ENCODE measurements at places on chromosomes 6 and 20.
A peak's percentile ranks its signal among the peaks of the same experiment; 100 is the strongest.

- no peak for DNase-seq
Measured at GRCh38 chr6:158781692-158782373, 37.3 kb downstream of the EZR start.

- DNase-seq = no peak
Measured at GRCh38 chr6:56821005-56821432, 133.9 kb upstream of the BEND6 start.

GRCh38 chr20:55776176-55776575, 229.1 kb downstream of the CBLN4 start:
- no peak for DNase-seq

DNA sequence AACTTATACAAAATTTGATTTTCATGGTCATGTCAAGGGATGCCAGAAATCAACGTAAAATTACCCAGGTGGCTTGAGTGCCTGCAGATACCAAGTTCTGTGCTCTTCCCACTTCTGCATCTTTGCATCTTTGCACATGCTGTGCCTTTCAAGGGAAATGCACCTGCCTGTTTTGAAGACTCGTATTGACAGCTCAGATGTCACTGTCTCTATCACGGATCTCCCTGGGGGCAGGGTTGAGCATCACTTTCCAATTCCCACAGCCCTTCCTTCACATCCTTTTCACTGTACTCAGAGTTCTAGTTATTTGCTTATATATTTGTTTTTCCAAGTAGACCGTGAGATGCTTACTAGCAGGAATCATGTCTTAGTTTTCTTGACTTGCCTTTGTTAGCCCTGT, 274.2 kb downstream of the CDH26 start:
- no peak for DNase-seq

DNA sequence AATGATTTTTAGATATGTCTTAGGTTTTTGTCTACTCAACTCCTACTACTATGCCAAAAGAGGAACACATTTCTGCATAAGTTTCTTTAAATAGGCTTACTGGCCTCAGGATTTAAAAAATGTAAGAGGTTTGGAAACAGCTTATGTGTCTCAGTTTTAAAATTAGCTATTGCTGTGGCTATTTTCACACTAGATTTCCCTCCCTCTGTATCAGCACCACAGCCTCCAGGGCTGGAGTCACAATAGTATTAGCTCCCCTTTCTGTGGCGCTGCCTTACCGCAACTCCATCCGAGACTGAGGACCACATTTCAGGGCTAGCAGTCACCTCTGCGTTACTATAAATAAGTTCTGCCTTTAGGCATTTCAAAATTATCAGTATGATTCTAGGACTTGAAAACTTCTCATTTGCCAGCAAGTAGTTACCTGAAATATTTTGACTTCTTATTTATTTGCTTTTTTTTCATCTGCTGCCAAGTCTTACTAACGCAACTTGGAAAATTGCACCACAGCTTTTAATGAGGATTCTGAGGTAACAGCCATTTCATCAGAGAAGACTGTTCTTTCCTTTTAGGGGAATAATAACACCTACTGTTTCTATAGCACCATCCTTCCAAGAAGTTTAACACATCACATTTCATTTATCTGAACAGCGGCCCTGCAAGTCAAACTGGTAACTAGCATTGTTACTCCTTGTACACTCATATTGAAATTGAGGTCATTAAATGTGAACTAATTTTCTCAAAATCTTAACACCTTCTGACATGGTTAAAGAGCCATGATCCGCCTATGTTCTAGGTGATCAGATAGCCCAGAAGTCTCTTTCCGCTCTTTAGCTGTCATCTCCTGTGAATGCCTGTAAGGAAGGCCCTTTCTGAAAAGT, 105.9 kb downstream of the GJA10 start:
- DNase-seq = no peak

- DNase-seq = peak; percentile 36
Measured at GRCh38 chr20:36836591-36837269, 39.2 kb upstream of the TLDC2 start.

GRCh38 chr6:148954934-148955333, 208.1 kb downstream of the UST start:
- DNase-seq = no peak

DNA sequence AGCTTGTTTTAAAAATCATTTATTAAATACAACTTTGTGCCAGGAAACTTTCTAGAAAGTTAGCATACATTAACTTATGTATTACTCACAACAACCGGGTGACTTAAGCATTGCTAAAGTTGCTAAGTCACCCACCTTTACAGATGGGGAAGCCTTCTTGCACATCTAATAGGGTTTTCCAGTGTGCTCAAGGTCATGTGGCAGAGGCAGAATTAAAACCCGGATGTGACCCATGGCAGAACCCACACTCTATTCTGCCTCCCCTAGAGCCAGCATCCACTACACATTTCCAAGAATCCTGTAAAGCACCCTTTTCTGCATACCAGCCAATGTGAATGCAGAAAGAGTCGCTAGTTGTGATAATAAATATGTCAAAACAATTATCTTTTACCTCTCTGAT, 13.4 kb downstream of the LINC00237 start:
- no peak for DNase-seq

DNA sequence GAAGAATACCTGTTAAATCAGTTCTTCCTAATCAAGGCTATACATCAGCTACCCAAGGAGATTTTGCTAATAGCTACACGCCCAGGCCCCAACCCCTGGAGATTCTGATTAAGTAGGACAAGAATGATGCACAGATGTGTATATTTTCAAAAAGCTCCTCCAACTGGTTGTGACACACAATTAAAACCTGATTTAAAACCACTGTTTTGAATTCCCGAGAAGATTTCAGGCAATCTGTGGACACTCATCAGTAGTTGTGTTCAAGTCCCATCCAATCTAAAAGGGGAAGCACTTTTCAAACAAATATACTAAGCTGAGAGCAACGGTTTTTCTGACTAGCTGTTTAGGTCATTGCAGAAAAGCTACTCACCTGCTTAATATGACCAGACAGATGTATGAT, 118.9 kb upstream of the NHSL1 start:
- no peak for DNase-seq

- DNase-seq = no peak
Measured at GRCh38 chr20:10902174-10902573, 228.4 kb upstream of the JAG1 start.

DNA sequence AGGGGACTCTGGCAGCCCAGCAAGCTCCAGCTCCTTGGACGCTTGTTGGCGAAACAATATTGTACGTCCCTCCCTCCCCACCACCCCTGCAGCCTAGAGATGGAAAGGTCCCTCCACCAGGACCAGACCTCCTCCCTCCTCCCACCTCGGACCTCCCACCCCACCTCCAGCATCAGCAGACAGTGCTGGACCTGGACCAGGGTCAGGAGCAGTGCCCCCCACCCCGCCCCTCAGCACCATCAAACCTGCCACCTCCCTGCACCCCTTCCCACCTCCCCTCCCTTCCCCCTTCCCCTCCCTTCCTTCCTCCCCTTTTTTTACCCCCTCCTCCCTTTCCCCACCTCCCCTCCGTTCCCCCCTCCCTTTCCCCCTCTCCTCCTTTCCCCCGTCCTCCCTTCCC, 98.4 kb downstream of the TAF4 start:
- no peak for DNase-seq

GRCh38 chr6:71887006-71887743, 825 bp downstream of the RIMS1 start:
- no peak for DNase-seq

DNA sequence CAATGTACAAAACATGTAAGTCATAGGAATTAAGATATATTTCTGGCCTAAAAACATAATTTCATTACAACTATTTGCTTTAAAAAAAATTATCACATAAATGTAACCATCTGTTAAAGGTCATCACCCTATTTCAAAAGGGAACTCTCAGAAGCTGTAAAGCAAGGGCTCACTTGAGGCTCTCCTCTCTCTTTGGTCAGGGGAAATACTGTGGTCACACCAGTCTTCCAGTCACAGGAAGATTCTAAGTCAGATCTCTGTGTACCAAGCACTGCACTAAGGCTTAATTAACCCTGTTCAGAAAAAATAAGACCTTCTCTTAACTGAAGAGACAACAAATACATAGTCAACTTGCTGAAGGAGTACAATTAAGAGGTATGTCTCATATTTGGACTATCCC, 75.6 kb downstream of the MMS22L start:
- no peak for DNase-seq

DNA sequence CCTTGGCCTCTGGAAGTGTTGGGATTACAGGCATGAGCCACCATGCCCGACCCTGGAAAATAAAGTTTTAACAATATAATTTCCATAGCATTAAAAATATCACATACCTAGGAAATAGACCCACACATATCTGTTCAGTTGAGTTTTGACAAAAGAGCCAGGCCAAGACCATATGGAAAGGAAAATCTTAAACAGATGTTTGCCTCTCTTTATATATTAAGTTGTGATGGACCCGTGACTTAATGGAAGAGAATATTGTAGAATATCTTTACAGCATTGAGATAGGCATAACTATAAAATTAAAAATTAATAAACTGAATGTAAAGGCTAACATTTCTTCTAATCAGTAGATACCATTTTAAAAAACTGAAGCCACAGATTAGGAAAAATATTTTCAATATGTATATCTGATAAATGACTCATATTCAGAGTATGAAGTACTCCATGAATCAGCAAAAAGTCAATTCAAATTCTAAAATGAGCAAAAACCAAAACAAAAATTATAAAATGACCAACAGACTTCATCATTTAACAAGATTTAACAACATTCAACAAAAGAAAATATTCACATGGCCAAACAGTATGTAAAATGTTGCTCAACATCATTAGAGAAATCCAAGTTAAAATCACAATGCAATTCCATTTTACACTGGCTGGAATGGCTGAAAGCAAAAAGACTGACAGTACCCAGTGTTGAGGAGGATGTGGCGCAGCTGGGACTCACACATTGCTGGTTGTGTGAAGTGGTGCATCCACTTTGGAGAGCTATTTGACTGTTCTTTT, 43.3 kb downstream of the GTF2H5 start:
- DNase-seq = no peak

- no peak for DNase-seq
Measured at GRCh38 chr6:57173886-57174510, 1.9 kb downstream of the BAG2 start.

GRCh38 chr6:147942363-147942762, 400.3 kb upstream of the SASH1 start:
- DNase-seq = no peak

DNA sequence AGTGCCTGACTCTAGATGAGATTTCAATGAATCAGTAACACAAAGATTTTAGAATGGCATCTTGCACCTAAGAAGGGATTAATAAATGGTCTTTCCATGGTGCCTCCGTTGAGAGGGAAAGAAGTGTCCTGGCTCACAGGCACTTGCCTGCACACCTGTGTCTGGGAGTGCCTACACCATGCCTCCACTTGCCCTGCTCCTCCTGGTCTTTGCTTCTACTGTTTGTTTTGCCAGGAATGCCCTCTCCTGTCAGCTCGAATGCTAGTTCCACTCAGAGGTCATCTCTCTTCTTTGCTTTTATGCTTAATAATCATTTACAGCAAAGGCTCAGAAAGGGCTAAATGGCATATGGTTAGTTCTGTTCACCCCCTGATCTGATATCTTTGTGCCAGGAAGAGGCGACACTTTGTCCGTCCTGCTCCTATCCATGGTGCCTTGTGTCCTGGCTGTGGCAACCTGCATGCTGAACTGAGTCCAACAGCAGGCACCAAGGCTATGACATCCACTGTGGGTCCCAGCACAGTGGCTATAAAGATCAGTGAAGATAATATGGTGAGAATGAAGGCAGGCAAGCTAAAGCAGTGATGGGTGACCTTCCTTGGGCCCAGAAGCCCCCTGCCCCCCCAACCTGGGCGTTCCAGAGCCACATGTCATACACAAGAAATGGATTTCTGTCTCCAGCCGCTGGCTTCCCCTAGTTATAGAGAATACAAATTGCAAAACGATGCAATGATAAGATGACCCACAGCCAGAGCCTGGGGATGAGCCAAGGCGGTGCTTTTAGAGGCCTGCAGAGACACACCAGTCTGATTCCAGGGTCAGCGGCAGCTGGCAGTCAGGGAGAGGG, 1.4 kb downstream of the C6orf132 start:
- DNase-seq = no peak

- no peak for DNase-seq
Measured at GRCh38 chr6:35724059-35724458, 12.8 kb upstream of the ARMC12 start.

DNA sequence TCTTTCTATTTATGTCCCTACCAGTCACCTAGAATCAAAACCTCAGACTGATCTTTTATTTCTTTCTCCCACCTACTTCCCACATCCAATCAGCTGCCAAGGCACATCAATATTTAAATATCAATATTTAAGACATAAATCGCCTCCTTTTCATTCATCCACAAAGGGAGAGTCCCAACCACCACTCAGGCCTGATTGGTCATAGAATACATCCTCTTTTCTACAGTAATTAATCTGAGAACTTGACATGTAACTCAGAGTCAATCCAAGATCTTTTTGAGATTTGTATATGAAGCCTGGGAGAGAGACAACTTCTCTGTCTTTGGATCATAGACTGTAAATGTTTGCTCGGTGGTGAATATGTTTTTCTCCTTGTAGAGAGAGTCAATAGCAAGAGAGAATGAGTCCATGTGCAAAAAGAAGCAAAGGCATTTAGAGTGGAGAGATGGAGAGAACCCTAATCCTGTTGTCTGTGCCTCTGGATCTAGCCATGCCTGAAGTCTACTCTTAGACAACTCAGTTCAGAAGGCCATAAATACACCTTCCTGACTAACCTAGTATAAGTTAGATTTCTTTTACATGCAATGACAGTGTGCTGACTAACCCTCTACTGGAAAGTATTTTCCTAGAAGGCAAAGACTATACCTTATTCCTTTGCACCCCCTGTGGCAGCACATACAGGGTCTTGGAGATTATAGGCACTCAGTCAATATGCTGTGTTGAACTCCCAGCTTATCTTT, 12.1 kb upstream of the NEDD9 start:
- no peak for DNase-seq

- no peak for DNase-seq
Measured at GRCh38 chr6:131682442-131682841, 18.8 kb downstream of the OR2A4 start.

DNA sequence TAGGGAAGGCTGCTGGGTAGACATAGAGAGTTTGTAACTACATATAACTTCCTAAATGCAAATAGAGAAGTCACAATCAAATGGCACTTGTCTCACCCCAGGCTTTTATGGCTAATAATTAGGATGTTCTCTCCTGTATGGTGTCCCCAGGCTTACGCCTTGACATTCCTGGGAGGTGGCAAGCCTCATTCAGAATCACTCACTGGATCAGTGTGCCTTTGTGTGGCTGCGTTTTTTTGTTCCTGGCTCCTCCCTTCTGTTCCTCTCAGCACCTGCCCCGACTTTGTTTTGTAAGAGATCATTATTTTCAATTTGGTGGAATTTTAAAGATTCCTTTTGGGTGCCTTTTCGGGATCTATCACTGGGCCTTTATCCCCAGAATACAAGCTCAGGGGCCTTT, 5.7 kb downstream of the LAMP5 start:
- DNase-seq = no peak

GRCh38 chr6:163750431-163751031, 336.0 kb downstream of the QKI start:
- no peak for DNase-seq
